ENCODE measurements at places on chromosomes 12 and 14.

GRCh38 chr14:96362071-96362964, 823 bp downstream of the ATG2B start:
- DNase-seq: peak; percentile 72

GRCh38 chr12:28698553-28698952, 450.5 kb upstream of the FAR2 start:
- no peak for DNase-seq

DNA sequence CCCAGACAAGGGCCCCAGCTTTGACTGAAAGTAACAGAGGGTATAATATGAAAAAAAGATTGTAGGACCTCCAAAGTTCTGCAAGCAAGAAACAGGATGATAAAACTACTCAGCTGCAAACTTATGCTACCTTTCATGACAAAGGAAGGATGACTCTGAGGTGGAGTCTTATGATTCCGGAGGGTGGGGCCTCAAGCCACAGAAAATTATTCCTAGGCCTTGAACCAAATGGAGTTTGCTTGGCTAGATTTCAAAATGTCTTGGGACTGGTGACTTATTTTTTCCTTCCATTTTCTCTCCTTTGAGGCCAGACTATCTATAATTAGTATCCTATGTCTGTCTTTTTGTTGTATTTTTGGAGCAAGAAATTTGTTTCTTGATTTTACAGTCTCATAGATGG, 336.4 kb downstream of the LRIG3 start:
- DNase-seq: no peak

DNA sequence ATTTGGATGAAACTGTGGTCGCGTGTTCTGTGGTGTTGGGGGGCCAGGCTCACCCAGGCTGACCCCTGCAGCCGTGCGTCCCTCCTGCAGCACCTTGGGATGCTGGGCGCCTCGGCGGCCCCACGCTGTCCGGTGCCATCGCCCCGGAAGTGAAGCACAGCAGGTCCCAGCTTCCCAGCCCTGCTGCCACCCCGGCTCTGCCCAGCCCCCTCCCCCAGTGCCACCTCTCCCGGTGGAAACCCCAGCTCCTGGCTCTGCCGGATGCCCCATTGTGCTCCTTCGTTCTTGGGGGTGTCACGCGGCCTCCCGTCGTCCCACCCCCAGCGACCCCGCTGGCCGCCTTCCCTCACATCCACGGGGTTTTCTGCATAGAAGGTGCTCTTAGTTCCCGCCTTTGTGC, 25.2 kb downstream of the LRCOL1 start:
- DNase-seq: no peak

GRCh38 chr12:112421363-112421762, 2.6 kb downstream of the PTPN11 start:
- no peak for DNase-seq

- DNase-seq: no peak
Measured at GRCh38 chr12:58306266-58307000, 365.1 kb downstream of the ATP23 start.

- no peak for DNase-seq
Measured at GRCh38 chr12:32159925-32160324, 53.3 kb downstream of the BICD1 start.

DNA sequence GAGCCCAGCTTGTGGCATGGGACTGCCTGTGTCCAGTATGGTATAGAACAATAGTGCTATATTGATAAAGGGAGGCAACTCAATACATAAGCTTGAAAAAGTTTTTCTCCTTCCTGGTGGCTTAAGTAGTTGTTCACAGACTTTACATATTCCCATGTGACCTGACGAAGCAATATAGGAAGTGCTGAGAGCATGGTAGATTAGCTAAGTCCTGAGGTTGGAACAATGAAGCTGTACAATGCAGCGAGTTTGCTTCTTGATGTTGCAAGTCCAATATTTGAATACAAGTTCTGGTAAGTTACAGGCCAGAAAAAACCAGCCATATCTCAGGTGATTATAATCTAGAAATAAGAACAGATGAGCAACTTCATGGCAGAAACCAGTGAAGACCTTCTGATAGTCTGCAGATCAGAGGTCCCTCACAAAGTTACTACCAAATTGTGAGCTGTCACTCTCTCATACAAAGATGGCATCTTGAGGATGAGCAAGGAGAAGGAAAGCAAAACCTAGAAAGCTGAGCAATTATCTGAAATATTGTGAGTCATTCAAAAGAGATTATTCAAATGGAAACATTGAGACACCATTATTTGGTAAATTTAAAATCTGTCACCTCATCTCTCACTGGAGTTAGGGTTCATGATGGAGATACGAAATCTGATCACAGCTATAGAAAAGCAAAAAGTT, 72.9 kb upstream of the BTG1 start:
- peak; percentile 82 for DNase-seq
